NCI-H1092 (cell line): ENCODE measurements at places on chromosomes 11 and 22.

- no peak for DNase-seq
Observed at GRCh38 chr11:117172724-117173421, 5.7 kb upstream of the SIDT2 start.

- no peak for DNase-seq
Observed at GRCh38 chr11:44971185-44971584, 20.5 kb upstream of the TP53I11 start.

GRCh38 chr11:47969401-47969800 is 11.0 kb upstream of the PTPRJ start:
- DNase-seq, result no peak

DNA sequence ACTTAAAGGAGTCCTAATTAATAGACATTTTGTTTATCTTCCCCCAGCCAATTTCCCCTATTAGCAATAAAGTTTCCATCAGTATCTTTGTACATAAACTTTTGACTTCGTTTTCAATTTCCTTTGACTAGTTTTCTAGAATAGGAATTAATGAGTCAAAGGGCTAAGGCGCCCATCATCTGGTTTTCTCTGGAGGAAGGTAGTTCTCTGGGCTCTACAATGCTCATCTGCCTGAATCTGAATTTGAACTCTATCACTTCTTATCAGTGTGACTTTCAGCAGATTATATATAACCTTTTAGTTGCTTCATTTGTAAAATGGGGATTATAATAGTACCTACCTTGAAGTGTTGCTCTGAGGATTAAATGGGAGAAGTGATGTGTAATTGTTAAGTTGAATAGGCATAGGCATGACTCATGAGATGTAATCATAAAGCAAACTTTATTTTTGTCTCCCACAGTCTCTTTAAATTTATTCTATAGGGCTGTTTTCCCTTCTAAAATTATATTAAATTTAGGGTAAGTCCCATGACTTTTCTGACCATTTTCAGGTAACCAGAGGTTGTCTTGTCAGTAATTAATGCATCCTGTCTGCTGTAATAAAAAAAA is 5.8 kb upstream of the TUB start:
- DNase-seq, result no peak

DNA sequence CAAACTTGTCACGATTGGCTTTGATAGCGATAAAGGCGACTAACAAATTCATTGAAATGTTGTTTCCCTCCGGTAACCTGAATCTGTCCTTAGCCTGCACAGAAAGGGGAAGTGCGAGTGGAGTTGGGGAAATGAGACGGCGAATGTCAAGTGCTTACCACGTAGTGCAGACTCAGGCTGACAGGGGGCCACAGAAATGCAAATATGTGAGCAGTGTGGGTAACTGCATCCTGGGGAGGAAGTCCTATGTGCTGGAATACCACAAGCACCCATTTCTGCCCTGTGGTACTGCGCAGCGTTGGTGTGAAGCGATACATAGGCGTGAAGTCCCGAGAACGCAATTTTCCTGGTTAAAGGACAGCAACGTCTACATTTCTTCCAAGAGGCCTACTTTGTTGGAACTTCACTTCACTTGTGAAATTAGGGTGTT is 869 bp upstream of the EIF4ENIF1 start:
- no peak for DNase-seq

GRCh38 chr11:34030382-34030781 is 21.1 kb upstream of the CAPRIN1 start:
- no peak for DNase-seq

- no peak for DNase-seq
Observed at GRCh38 chr11:58923300-58923788, 15.9 kb upstream of the GLYATL1 start.

GRCh38 chr11:46112961-46113607 is 8.2 kb downstream of the PHF21A start:
- DNase-seq, result peak; percentile 3

DNA sequence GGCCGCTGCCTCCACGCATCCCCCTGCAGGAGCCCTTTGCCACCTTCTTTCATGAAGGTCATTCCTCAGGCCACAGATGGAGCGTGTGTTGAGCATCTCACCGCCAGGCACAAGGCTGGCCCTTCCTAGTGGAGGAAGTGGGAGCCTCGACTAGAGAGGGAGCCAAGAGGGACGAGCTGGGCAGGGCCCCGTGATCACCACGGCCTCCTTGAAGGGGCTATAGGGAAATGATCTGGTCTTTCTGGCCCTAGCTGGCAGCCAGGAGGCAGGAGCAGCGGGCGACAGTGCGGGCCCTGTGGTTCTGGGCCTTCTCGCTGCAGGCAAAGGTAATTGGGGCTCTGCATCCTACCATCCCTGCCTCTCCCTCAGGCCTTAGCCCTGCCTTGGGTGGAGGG is 49.1 kb downstream of the PISD start:
- DNase-seq, result no peak

DNA sequence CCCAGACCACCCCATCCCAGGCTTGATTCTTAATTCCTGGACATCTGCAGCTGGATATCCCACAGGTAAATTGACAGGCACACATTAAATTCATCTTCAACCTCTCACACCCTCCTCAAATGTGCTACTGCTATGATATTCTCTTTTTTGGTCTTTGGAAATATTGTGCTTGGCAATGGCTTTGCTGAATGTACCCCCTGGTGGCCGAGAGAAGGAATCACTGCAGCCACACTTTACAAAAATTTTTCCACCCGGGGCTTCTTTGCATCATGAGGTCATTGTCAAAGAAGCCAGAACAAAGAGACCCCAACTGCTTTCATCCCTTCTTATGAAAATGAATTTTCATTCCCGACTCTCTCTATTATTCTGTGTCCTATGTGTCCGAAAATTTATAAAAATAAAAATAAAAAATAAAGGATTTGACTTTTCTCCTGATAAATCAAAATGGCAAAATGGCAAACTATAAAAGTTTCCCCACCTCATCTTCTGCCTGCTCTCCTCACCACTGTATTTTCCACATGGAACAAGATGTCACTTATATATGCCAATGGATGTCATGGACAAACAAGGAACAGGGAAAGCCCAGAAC is 15.0 kb upstream of the CYB5R2 start:
- DNase-seq, result no peak

- DNase-seq, result no peak
Observed at GRCh38 chr11:131056036-131056435, 139.8 kb upstream of the SNX19 start.

DNA sequence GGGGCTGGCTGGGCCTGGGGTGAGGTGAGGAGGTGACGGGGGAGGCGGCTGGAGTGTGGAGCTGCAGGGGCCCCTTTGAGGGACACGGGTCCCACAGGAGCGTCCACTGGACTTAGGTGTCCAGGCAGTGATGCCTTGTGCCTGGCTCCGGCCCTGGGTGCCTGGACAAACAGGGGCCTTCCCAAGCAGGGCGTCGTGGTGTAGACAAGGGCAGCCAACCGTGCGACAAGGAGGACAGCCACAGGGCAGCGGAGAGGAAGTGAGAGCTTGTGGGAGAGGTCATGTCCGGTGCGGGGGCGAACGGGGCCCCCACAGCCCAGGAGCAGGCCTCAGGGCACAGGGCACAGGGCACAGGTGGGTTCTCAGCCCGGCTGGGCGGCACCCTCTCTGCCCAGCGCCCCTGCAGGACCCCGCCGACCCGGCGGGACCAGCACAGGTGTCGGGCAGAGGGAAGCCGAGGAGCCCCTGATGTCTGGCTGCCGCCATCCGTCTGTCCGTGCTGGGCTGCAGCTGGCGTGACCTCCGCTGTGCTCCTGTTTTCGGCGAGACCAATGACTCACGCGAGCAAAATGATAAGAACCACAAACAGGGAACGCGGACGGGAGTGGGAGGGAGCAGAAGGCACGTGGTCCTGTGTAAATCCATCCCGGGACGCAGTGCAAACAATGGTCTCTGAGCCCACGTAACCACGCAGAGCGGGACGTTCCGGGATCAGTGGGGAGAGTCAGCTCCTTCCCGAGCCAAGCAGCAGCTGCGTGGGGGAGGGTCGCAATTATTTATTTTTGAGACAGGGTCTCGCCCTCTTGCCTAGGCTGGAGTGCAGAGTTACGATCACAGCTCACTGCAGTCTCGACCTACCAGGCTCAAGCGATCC is 49.1 kb upstream of the A4GALT start:
- no peak for DNase-seq

GRCh38 chr11:57938351-57938750 is 85.3 kb upstream of the OR9Q1 start:
- DNase-seq, result no peak

DNA sequence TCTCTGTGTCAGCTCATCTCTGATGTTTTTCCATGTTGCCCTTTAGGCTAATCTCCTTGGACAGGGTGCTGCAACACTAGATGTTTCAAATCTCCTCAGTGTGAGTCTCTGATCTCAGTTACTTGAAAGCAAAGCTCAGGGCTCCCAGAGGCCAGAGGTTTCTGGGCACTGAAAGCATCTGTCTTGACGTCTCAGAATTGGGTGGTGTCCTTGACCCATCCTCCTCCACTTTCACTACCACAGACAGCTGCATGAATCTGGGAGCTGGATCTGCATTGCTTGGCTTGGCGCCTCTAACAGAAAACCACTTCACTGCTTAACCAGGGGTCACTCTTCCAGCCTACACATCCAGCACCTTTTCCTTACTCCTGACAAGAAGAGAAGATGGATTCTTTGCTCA is 399.4 kb downstream of the NXPE2 start:
- no peak for DNase-seq

GRCh38 chr22:34225278-34225677 is 305.0 kb upstream of the LARGE1 start:
- no peak for DNase-seq

GRCh38 chr11:86706338-86707131 is 34.1 kb upstream of the ME3 start:
- DNase-seq, result no peak

GRCh38 chr11:61713906-61714305 is 33.7 kb downstream of the DAGLA start:
- no peak for DNase-seq

DNA sequence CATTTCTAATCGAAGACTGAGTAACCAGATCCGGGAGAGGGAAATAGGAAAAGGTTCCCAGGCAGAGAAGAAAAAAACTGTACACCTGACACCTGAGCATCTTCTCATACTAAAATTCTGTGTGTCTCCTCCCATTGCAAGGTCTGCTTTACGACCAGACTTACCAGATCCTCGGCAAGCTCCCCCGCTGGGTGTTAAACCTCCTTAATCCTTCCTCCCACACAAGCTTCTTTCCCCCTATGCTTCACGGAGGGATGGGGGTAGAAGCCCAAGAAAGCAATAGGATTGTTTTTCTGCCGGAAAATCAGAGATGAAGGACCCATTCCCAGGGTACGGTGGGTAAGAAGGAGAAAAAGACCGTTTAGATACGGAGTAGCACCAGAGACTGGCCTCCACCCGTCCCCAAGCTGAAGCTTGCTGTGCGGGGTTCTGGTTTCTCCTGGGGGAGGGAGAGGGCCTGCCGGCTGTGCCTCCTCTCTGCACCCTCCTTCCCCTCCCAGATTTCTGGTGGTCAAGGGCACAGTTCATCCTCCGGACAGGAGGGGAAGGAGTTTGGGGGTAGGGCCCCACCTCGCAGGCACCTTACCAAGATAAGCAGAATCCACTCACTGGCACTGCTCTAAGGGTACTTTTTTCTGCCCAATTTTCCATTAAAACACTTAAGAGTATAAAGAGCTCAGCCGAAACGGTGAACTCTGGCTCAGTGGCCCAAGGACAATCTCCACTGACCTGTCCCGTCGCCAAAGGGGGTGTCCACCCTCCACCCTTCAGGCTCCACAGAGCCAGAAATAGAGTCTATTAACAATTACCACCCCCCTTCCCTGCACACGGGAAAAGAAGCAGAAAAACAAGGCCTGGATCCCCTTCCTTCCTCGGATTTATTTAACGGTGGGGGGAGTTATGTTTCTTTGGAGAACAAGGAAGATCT is 1.2 kb downstream of the TOB2 start:
- DNase-seq, result no peak

DNA sequence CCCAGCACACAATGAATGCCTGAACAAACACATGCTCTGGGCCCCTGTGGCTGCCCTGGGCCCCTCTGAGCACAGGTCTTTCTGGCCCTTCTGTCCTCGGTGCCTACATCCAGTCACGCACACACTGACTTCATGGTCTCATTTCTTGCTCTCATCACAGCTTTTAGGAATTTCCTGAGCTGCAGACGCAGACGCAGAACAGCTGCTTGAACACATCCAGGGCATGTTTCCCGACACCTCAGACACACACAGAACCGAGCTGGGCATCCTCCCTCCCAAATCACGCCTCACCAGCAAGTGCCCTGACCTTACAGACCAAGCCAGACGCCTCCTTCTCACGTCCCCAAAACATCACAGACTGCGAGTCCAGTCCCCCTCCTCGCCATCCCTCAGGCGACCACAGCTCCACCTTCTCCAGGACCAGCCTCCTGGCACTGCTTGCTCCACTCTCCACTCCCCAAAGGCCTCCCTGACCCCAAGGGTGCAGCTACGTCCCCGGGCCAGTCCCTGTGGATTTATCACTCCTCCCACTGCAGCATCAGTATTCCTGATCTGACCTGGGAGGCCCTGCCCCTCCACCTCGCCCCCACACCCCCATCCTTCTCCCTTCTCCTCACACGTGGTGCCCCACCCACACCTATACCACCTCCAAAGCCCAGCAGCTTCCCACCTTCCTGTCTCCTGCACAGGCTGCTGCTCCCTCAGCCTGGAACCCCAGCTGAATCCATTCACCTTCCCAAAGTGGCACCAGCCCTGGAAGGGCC is 12.9 kb downstream of the SIRT3 start:
- DNase-seq, result no peak

DNA sequence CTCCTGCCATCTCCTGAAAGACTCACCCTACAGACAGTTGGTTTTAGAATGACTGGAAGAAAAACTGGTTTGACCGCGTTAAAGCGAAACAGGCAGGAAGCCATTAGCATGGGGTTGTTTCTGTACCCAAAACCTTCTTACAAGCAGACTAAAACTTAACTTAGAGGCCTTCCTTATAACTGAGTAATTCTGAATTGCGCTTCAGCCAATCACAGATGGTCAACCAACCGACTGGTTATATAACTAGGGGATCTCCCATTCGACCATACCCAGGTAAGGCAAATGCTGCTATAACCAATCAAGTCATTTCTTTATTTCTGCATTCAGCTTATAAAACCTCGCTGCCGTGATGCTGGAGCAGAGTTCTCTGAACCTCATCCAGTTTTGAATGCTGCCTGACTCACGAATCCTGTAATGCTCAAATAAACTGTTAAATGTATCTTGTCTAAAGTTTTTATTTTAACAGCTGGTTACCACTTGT is 87.8 kb upstream of the DRD2 start:
- no peak for DNase-seq

GRCh38 chr11:112863305-112863704 is 97.9 kb upstream of the NCAM1 start:
- no peak for DNase-seq

DNA sequence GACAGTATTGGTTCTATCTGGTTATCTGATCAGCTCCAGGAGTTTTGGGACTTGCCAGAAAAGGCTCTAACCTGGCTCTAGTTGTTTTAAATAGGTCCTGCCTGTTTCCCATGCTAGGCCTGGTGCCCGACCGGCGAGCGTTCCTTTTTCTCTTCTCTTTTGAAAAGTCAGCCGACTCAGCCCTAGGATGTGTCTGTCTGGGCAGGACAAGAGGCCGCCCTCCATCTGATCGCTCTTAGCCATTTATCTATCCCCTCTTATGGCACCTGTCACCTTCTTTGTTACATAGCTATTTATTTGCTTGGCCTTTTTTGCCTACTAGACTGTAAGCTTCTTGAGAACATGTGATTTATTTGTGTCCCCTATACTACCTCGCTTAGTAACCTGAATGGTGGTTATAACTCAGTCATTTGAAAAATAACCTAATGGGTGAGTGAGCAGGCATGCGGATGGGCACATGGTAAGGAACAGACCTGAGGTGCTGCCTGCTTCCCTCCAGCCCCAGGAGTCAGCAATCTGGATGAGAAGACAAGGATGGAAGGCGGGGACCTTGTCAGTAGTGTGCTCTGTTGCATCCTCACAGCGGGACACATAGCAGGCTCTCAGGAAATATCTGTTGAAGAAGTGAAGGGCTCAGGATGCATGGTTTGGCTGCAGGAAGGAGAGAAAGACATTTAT is 108.4 kb downstream of the ZBTB16 start:
- no peak for DNase-seq
